ENCODE measurements at places on chromosomes 4 and X.
A peak's percentile ranks its signal among the peaks of the same experiment; 100 is the strongest.

GRCh38 chr4:147409350-147409749 is 71.5 kb upstream of the EDNRA start:
- DNase-seq = no peak

DNA sequence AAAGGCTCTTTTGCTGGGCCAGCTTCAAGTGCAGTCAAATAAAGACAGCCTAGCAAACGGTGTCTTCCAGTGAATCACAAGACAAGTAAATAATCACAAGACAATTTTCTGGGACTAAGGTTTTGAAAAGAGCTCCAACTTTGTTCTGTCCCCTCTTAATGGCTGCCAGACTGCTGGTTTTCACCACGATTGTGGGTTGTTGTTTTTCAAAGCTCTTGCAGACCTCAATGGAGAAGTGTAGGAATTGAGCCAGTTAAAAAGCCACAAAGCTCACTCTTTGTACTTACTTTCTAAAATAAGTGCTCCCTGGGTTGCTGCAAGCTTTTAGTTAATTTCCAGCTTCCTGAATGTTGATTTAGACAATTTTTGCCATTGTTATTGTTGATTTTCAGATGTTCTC is 405.8 kb upstream of the HTR2C start:
- no peak for DNase-seq

GRCh38 chr4:185654311-185654710 is 119.0 kb upstream of the PDLIM3 start:
- DNase-seq = no peak

GRCh38 chrX:44223150-44223549 is 120.3 kb downstream of the EFHC2 start:
- DNase-seq = no peak

GRCh38 chrX:1435241-1435895 is 17.3 kb downstream of the ASMTL start:
- no peak for DNase-seq

GRCh38 chrX:104347860-104348259 is 93.1 kb upstream of the ESX1 start:
- no peak for DNase-seq

DNA sequence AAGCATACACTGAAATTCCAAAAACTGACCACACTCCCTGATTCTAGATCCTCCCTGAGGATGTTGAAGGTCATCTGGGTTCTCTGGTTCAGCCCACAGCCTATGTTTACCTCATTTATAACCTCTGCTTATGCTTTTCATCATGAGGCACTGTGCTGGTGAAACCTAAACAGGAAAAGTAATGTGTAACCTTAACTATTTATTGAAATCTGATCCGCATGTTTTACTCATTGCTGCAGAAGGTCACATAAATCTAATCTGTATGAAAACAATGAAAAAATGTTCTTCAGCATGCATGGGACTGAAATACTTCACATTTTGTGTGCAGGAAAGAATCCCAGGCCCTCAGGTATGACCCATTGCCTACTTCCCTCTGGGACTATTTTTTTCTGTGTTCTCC is 30.3 kb downstream of the UCHL1 start:
- no peak for DNase-seq

- no peak for DNase-seq
Observed at GRCh38 chr4:6019316-6020263, 1.4 kb upstream of the C4orf50 start.

GRCh38 chr4:6641971-6642320 is 1.5 kb downstream of the MRFAP1 start:
- DNase-seq = no peak

DNA sequence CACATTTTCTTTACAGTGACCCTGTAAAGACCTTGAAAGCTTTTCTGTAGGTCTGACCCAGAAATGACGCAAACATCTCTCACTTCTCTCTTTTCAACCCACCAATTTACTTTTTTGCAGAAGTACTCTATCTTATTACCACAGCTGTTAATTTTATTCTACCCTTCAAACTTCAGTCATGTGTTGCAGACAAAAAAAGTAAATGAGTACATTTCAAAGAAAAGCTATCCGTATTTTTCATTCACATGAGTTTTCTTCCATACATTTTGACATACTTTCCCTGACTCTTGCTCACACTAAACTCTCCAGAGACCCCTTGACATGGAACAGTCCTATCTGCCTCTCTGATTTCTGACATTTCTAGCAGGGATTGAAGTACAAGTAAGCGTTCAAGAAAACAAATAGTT is 51.7 kb downstream of the SLC7A11 start:
- DNase-seq = no peak

GRCh38 chr4:151792530-151792929 is 31.7 kb upstream of the GATB start:
- no peak for DNase-seq

- DNase-seq = no peak
Observed at GRCh38 chr4:66489370-66489769, 819.1 kb upstream of the EPHA5 start.

- peak; percentile 12 for DNase-seq
Observed at GRCh38 chr4:51895816-51896408, 53.0 kb downstream of the DCUN1D4 start.

DNA sequence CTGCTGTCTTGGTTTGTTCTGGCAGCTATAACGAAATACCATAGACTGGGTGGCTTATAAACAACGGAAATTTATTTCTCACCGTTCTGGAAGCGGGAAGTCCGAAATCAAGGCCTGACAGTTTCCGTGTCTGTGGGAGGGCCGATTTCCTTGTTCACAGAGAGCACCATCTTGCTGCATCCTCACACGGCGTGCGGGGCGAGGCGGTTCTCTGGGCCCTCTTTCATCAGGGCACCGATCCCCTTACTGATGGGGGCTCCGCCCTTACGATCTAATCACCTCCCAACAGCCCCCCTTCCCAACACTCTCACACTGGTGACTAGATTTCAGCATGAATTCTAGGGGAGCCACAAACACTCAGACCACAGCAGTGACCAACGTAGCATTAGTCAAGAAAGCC is 578.3 kb upstream of the FAT1 start:
- DNase-seq = no peak

GRCh38 chr4:140837736-140838135 is 81.6 kb upstream of the TBC1D9 start:
- no peak for DNase-seq

- DNase-seq = no peak
Observed at GRCh38 chr4:156983366-156983765, 11.8 kb upstream of the PDGFC start.

GRCh38 chr4:67071641-67072040 is 473.7 kb downstream of the CENPC start:
- DNase-seq = no peak

- no peak for DNase-seq
Observed at GRCh38 chrX:65598559-65599147, 64.1 kb upstream of the LAS1L start.

DNA sequence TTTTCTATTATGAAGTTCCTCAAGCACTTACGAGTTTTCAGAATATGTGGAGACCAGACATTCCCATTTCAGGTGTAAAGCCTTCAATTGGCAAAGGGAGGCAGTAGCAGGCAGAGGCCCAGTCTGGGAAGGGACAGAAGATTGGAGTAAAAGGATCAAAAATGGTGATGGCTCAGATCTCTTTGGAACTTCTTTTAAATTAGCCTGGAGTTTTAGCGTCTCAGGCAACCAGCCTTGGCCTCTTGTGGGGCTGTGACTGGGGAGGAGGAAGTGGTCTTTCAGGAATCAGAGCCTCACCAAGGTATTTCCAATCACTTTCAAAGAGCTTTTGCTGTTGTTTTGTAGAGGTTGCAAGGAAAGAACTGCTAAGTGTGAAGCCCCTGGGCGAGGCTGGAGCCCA is 239.1 kb downstream of the FRAS1 start:
- DNase-seq = no peak

GRCh38 chr4:142547974-142548373 is 298.1 kb downstream of the INPP4B start:
- DNase-seq = no peak

GRCh38 chr4:151801547-151802516 is 41.0 kb upstream of the GATB start:
- DNase-seq = peak; percentile 10

DNA sequence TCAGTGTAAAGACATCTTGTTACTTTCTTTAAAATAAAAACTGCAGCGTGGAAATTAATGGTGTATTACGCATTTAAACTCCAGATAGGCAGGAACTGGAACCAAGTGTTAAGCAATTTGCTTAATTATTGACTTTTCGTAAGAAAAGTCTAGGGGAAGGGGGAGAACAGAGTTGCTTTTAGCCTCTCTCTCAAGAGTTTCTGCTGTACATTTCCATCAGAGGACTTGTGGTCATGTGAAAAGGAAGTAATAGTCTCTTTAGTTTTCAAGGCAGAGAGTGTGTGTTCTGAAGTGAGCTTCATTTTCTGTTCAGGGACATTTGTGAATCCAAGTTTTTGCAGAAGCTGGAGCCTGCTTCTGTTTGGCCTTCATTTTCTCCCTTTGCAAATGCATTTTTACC is 127.2 kb downstream of the UBE2K start:
- no peak for DNase-seq

- DNase-seq = no peak
Observed at GRCh38 chr4:47413521-47413920, 50.0 kb downstream of the COMMD8 start.

- DNase-seq = no peak
Observed at GRCh38 chr4:105399532-105400161, 74.2 kb downstream of the PPA2 start.

- no peak for DNase-seq
Observed at GRCh38 chr4:181755846-181756245, 487.4 kb upstream of the TENM3 start.

DNA sequence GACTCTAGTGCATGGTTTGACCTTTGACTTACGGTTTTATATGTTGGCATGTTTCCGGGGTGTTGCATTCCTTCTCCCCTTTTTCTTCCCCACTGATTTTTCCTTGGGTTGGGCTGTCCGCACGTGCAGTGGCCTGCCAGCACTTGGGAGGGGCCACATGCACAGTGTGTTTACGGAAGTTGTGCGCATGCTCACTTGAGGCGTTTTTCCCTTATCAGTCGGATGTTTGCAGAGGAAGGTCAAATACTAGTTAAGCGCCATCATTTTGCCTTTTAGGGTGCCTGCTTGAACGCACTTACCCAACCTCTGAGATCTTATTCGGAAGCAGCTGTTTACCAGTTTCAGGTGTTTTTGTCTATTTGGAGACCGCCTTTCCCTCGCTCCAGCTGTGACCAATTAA is 653.9 kb upstream of the AADAT start:
- DNase-seq = no peak

- DNase-seq = no peak
Observed at GRCh38 chr4:13627178-13627605, 333 bp downstream of the BOD1L1 start.

GRCh38 chr4:164402554-164402953 is 351.4 kb upstream of the SMIM31 start:
- DNase-seq = no peak

- DNase-seq = no peak
Observed at GRCh38 chr4:76634220-76634619, 199.2 kb downstream of the SHROOM3 start.

DNA sequence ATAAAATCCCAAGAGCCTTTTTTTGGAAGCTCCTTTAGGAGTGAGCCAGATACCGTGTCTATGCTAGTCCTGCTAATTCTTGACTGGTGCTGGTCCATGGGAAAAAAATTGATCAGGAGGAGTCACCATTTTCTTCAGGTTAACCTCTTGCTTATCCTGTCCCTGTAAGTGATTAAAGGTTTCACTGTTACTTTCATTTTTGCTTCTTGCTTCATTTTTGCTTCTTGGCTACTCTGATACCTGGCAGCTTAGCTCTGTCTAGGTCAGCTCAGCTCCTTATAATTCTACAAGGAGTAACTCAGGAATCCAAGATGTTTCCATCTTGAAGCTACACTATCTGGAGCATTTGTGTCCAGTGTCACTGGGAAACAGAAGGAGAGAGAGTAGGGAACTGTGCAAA is 45.7 kb downstream of the AFM start:
- no peak for DNase-seq

- no peak for DNase-seq
Observed at GRCh38 chrX:115949900-115950822, 220.4 kb upstream of the AGTR2 start.

- no peak for DNase-seq
Observed at GRCh38 chrX:37873220-37873619, 25.8 kb upstream of the DYNLT3 start.

- no peak for DNase-seq
Observed at GRCh38 chr4:148834804-148835631, 392.8 kb upstream of the NR3C2 start.

GRCh38 chr4:88522702-88523324 is 763 bp downstream of the PYURF start:
- DNase-seq = no peak

- DNase-seq = no peak
Observed at GRCh38 chr4:183229397-183229796, 90.7 kb downstream of the CLDN22 start.

GRCh38 chr4:93261207-93261606 is 567.3 kb upstream of the ATOH1 start:
- no peak for DNase-seq

GRCh38 chr4:79852305-79852730 is 220.7 kb downstream of the ANTXR2 start:
- no peak for DNase-seq

DNA sequence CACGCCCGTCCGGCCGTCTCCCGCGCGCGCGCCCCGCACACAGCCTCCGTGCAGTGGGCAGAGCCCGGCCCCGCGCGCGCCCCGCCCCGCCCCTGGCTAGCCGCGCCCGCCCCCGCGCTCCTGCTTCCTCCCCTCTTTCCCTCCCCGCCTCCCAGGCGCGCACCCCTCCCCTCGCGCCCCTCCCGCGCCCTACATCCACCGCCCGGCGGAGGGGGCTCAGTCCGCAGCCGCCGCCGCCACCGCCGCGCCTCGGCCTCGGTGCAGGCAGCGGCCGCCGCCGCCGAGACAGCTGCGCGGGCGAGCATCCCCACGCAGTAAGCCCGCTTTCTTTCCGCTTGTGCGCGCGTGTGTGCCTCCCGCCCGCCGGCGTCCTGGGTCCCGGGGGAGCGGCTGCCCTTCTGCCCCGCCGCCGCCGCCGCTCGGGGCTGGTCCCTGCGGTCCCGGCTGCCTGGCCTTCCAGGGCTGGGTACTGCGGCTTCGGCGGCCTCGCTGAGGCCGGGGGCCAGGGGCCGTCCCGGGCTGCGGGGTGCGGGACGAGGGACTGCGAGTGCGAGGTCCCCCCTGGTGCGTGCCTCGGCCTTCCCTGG is at the start of gene FHL1:
TSS of gene FHL1 (plus strand) at position 219 of the 587 bp plus-strand sequence.
- peak; percentile 50 for DNase-seq

GRCh38 chrX:53088136-53088974 is 5.6 kb upstream of the KANTR start:
- DNase-seq = peak; percentile 74

GRCh38 chrX:154714925-154715324 is 36.0 kb downstream of the GAB3 start:
- DNase-seq = no peak

Data from stimulated activated CD8-positive, alpha-beta memory T cell treated with anti-CD3 and anti-CD28 coated beads, Interleukin-7, amount 100 ng/mL, for 4 hours (primary cell).